Renal pelvis (tissue), 12 donors: ENCODE measurements at places on chromosomes 5 and 9.
A peak's percentile ranks its signal among the peaks of the same experiment; 100 is the strongest.

GRCh38 chr5:159921721-159922120, 5.4 kb downstream of the ADRA1B start:
- DNase-seq: no peak

GRCh38 chr9:89036891-89037290, 45.6 kb downstream of the S1PR3 start:
- DNase-seq: no peak

DNA sequence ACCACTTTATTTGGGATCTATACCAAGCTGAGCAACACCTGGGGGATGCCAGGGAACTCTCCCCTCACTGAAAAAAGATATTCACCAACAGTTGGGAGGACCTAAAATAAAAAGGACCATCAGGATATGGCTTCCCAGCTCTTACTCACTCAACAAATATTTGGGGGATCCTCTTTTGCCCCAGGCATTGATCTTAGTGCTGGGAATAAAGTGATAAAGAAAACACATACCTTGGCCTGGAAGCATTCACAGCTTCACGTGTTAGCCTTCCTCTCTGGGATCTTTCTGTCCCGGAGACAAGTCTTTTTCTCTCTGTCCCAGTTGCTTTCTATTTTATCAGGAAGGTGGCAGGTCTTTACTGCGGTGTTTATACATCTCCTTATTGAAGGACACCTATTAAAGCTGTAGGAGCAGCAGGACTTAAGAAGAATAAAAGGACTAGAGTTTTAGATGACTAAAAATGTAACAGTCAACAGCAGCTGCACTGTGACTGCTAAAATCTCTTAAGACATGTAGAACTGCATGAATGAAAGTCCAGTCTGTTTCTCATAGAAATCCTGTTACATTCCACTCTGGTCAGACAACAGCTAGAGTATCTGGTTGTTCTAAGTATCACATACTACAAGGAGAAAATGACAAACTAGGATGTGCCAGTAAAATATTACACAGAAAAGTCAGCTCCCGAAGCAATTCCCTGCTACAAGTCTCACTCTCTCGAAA, 90.0 kb upstream of the ITGA2 start:
- DNase-seq: no peak

- DNase-seq: no peak
Observed at GRCh38 chr9:77604316-77604715, 43.8 kb downstream of the GNA14 start.

GRCh38 chr5:4781299-4781698, 358.8 kb upstream of the ADAMTS16 start:
- DNase-seq: peak; percentile 7

- DNase-seq: no peak
Observed at GRCh38 chr9:133712221-133713100, 25.7 kb downstream of the SARDH start.

GRCh38 chr9:98230304-98230703, 25.1 kb downstream of the TBC1D2 start:
- DNase-seq: no peak

GRCh38 chr5:128155776-128156175, 72.2 kb downstream of the SLC12A2 start:
- no peak for DNase-seq

- no peak for DNase-seq
Observed at GRCh38 chr5:107653685-107654084, 17.1 kb downstream of the EFNA5 start.

DNA sequence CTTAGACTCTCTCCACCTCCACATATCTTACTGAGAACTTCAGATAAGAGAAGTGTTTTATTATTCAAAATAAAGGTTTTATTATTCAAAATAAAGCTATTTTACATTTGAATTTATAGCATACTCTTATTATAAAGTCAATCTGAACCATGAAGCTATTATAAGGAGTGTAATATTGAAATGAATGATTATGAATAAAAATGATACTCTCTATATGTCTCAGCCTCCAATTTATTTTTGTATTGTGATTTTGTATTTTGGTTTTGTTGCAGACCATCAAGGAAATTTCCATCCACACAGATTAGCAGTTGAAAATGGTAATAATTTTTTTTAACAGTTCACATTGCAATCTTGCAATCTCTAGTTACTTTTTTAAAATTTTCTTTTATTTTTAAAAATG, 10.2 kb downstream of the FOCAD start:
- DNase-seq: no peak

GRCh38 chr5:83471405-83472212, at the start of gene VCAN:
Gene VCAN, plus strand, starts transcription at chr5:83471744. Its CDS starts 11,775 bp downstream, at chr5:83483519.
- peak; percentile 87 for DNase-seq

- DNase-seq: no peak
Observed at GRCh38 chr9:71985297-71985911, 74.0 kb downstream of the C9orf85 start.

GRCh38 chr9:99954819-99955218, 48.4 kb downstream of the STX17 start:
- DNase-seq: no peak

DNA sequence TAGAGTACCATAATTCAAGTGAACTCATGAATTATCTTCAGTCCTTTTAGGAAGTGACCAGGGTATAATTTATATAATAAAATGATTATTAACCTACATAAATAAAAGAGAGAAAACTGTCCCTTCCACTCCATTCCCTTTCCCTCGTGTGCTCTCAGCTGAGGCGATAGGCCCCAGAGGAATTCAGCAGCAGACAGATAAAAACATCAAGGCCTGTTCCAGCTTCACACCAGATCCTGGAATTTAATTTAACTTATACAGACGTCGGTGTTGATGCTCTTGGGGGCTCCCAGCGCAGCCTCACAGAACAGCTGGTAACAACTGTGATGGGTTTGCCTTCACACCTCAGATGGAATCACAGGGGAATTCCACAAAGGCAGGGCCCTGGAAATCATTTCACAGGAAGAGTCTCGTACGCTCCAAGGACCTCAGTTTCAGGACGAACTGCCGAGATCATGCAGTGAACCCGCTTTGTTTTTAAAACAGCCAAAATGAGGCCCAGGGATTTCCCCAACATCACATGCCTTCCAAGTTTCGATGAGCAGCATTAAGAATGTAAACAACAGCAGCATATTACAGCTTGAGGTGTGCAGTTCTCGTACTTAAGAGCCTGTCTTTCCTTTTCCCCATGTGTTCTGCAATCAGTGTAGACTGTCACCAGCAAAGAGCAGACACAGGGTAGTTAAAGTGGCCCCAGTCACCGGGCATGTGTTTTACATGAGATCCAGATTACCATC, 73.6 kb upstream of the ALDH1B1 start:
- no peak for DNase-seq

DNA sequence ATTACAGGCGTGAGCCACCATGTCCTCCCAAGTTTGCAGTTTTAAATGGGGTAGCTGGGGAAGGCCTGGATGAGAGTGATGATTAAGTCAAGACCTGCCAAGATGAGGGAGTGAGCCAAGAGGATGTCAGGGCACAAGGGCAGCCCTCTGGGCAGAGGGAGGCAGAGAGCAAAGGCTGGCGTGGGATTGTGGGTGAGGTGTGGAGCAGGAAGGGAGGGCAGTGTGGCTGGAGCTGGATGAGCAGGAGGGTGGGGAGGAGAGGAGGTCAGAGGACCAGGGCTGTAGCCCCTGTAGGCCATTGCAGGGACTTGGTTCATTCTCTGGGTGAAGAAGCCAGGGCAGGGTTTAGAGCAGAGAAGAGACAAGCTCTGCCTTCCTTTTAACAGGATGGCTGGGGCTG, 53.7 kb upstream of the CTNNA1 start:
- DNase-seq: no peak

DNA sequence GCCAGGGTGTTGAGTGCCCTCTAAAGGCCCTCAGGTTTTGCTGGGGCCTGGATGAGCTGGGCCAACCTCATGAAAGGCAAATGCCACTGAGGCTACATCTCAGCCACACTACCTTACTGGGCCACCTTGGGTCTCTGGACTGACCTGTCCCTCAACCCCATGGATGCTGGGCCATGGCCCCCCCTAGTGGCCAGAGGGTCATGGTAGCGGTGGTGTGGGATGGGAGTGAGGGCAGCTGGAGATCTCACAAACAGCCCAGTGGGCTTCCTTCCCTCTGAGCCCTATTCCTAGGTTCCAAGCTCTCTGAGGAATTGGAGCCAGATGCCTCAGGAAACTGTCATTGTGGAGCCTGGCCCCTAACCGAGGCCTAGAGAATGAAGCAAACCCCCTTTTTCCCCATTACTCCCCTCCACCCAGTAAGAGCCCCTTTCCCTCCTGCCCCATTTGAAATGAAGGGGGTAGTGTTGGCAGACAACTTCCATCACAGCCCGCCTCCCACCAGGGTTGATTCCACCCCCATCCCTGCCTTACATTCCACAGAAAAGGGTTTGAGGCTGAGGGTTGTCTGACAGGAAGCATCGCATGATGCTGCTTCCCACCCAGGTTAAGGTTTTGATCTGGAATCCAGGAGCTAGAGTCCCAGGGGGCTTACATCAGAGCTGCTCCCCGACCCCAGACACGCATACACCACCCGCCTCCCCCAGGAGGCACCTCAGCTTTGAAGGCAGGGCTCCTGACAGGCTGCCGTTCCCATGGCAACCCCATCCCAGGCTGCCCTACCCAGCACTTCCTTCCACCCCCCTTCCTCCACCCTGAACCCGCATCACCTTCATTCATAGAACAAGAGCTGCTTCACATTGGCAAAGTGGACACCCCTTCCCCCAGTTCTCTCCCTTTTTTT, 63.9 kb downstream of the PCDH1 start:
- no peak for DNase-seq

DNA sequence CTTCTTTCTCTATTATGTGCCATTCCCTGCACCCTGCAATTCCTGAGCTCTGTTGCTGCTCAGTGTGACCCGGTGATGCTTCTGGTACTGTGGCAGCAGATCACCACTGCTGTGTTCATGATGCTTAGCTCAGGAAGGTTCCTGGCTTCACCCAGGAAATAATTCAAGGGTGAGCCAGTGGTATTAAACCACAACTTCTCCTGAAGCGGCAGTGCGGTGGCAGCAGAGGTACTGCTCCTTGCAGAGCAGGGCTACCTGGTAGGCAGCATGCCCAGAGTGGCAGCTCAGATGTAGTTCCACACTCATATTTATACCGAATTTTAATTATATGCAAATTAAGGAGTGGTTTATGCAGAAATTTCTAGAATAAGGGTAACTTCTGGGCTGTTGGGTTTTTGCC, 213.8 kb upstream of the ZNF608 start:
- DNase-seq: no peak

GRCh38 chr9:89388868-89389177, 70.5 kb downstream of the SECISBP2 start:
- DNase-seq: no peak

- DNase-seq: no peak
Observed at GRCh38 chr5:31682025-31682424, 43.1 kb downstream of the PDZD2 start.

GRCh38 chr9:128214571-128215490, 11.7 kb downstream of the DNM1 start:
- DNase-seq: no peak

DNA sequence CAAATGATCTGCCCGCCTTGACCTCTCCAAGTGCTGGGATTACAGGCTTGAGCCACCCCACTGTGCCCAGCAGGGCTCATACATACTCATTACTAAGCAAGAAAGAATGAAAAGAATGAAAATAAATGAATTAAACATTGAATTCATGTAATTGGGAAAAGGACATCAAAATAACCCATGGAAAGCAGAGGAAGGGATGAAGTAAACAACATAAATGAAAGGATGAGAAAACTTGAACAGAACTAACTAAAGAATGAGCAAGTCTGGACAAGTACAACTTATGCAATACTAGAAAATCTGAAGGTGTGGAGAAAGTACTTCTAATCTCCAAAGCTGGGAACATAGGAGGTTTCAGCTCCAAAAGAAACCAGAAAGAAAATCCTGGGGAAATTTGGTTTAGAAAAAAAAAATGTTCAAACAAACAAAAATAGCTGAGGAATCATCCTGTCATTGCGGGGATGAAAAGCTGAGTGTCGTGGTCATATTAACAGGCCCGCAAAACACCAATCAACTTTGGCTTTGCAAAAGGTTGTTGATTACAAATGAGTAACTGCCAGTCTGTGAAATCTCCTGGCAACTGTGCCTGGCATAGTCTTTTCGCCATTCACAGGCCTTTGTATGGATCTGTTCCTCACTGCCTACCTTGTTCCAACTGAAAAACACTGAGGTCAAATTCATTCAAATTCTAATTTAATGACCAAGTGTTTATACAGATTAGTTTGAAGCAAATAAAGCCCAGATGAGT, 2.3 kb upstream of the AK3 start:
- no peak for DNase-seq

- DNase-seq: no peak
Observed at GRCh38 chr5:171115519-171115918, 193.5 kb upstream of the TLX3 start.

- no peak for DNase-seq
Observed at GRCh38 chr9:14730461-14730898, 7.9 kb upstream of the CER1 start.

GRCh38 chr9:4592886-4593285, 69.2 kb upstream of the PLPP6 start:
- no peak for DNase-seq

DNA sequence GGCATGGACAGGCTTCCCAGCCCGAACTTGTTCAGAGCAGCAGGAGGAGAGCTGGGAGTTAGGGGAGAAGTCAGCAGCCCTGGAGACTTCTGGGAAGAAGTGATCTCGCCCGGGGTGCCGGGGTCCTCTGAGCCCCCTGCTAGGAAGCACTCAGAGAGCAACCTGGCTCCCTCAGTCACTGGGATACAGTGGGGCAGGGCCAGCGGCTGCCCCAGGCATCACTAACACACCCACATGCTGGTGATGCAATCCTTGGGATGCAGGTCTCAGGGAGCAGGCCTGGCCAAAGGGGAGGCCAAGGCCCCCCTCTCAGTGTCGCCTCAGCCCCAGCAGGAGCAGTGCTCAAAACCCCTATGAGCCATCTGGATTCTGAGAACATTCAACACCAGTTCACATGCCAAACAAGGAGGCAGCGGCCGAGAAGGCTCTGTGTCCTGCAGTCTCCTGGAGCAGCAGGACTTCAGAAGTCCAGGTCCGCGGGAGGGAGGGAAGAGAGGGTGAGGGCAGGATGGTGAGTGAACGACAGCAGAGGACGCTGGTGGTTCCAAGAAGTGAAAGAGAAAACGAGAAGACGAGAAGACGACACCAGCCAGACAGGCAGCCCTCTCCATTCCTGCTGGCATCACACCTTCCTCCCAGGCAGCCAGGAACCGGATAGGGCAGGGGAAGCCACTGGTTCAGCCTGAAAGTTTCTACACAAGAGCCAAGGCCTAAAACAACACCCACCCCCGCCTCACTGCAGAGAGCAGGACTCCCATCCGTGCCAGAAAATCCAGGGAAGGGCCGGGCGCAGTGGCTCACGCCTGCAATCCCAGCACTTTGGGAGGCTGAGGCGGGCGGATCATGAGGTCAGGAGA, 2.3 kb downstream of the PNPLA7 start:
- DNase-seq: no peak
